ENCODE measurements at places on chromosomes 12 and 14.

DNA sequence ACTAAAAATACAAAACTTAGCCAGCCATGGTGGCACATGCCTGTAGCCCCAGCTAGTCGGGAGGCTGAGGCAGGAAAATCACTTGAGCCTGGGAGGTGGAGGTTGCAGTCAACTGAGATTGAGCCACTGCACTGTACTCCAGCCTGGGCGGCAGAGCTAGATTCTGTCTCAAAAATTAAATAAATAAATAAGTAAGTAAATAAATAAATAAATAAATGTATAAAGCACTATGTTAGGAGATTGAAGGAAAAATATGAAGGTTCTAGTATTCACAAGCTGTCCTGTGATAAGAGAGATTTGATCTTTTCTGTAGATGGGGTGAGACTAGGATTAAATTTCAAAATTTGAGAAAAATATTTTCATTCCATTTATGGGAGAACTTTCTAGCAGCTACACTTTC, 5.7 kb downstream of the DNAJC22 start:
- no peak for DNase-seq

GRCh38 chr14:63896278-63896720, 43.5 kb downstream of the SYNE2 start:
- DNase-seq, result no peak

DNA sequence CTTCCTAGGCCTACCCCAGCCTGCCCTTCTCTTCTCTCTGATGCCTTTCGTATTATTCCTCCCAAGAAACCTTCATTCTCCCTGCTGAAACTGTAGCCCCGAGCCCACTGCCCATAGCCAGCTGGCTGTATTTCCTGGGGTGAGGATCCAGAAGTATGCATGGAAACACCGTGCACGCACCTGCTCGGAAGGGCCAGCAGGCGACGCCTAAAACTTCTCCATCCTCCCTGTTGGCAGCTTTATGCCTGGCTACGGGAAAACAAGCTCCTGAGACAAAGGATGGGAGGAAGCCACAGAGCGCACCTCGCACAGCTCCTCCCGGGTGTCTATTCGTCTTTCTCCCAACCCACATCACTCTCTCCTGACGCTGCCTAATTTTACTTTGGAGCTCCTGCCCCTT, 69.0 kb upstream of the CAPRIN2 start:
- no peak for DNase-seq

DNA sequence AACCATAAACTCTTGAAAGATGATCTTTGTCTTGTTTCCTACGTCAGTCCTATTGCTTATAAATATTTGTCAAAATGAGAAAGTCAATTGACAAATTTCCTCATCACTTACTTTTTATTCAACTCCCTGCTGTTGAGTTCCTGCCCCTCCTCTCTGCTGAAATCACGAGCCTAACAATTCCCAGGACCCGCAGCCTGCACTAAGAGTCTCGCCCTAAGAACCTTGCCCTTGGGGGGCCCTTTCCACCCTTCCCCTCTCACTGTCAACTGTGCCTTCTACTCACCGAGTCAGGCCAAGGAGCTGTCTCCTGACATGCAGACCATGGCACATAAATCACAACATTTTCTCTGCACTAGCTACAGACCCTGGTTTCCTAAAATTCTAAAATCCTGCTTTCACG, 99.0 kb downstream of the STAB2 start:
- no peak for DNase-seq

GRCh38 chr12:120736404-120737331, 11.0 kb downstream of the ACADS start:
- DNase-seq, result no peak

GRCh38 chr12:94322346-94322745, 137.3 kb downstream of the CEP83 start:
- DNase-seq, result no peak

DNA sequence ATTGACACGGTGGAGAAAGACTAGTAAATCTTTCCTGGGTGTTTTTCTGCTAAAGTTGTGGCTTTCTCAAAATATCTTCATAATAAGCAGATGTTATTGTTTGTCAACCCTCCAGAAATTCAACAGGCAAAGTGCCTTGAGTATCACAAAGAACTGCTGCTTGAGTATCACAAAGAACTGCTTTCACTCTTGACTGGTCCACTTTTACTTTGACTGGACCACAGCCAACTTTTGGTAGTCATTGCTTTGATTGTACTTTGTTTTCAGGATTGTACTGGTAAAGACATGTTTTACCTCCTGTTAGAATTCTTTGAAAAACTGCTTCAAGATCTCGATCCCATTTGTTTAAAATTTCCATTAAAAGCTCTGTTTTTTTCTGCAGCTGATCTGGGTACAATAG, 62.6 kb downstream of the PDZRN4 start:
- DNase-seq, result no peak

- no peak for DNase-seq
These were observed 9.7 kb upstream of the ZDHHC22 start for GRCh38 chr14:77151245-77151644.

- DNase-seq, result no peak
These were observed 56.9 kb upstream of the FAM222A start for GRCh38 chr12:109656743-109657142.

DNA sequence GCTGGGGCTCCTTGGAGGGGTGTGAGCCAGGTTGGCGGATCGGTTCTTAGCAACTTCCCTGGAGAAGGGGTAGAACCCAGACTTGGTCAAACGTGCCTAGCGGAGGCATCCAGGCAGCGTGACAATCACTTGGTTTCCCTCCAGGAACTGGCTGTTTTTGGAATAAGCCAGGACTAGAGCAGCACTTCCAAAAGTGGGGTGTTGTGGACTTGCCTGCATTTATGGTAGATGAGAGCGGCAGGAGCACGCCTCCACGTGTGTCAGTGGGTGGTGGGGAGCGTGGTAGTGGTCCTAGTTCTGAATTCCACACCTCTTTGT, 2.8 kb downstream of the PRMT8 start:
- peak; percentile 84 for DNase-seq

GRCh38 chr14:100297320-100298300, 8.6 kb downstream of the SLC25A29 start:
- peak; percentile 92 for DNase-seq

GRCh38 chr12:42798811-42799438, 209.4 kb upstream of the PRICKLE1 start:
- no peak for DNase-seq

GRCh38 chr12:94636462-94637085, 13.8 kb downstream of the TMCC3 start:
- no peak for DNase-seq

GRCh38 chr12:105982022-105982421, 156.7 kb downstream of the NUAK1 start:
- DNase-seq, result no peak

DNA sequence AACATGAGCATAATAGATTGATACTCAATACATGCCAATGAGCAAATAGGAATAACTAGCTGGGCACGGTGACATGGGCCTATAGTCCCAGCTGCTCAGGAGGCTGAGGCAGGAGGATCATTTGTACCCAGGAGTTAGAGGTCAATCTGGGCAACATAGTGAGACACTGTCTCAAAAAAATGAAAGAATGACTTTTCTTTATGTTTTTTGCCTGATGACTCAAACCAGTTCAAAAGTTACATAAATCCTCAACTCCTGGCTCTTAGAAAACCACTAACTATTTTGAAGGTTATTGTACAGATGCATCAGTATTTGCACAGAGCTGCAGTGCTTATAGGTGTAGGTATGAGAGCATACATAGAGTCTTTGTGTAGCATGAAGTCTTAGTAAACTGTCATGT, 219.2 kb upstream of the RGS6 start:
- no peak for DNase-seq
